ENCODE measurements at places on chromosomes 13 and 19. TPM values are rescaled to one million over a fixed set of nuclear protein-coding genes. Genes with fewer than 3 reads are reported as not detected.

The NCR1 gene
- not detected for total RNA-seq

The CD37 gene
- total RNA-seq, result 9.1 TPM

The CLDND2 gene
- total RNA-seq, result 1.7 TPM

The DACT3 gene
- 14.1 TPM for total RNA-seq

The GJB2 gene
- total RNA-seq, result 0.46 TPM

The ARL11 gene
- 0.57 TPM for total RNA-seq

The RB1 gene
- total RNA-seq, result 27.7 TPM

The IGLON5 gene
- not detected for total RNA-seq

The DAND5 gene
- total RNA-seq, result 9.9 TPM

The LPAR2 gene
- 0.57 TPM for total RNA-seq

The NOTCH3 gene
- 28.5 TPM for total RNA-seq

The GGN gene
- total RNA-seq, result not detected

The KL gene
- 1.5 TPM for total RNA-seq

The RFPL4A gene
- total RNA-seq, result not detected

The ZNF578 gene
- total RNA-seq, result 1.6 TPM

The AZU1 gene
- total RNA-seq, result not detected

The ISYNA1 gene
- total RNA-seq, result 26.0 TPM

The SLITRK1 gene
- total RNA-seq, result not detected

The NLRP11 gene
- total RNA-seq, result not detected

The ZNF737 gene
- 6.0 TPM for total RNA-seq

The ZFR2 gene
- not detected for total RNA-seq

The PRRG2 gene
- total RNA-seq, result 0.76 TPM

The GPR12 gene
- total RNA-seq, result 0.19 TPM

The ZIC5 gene
- not detected for total RNA-seq

The CBY2 gene
- total RNA-seq, result not detected

The RNASEH2B gene
- total RNA-seq, result 46.4 TPM

Data from Right ventricle myocardium inferior (tissue), 1 donor.